Lung (tissue), 17 donors: ENCODE measurements at places on chromosomes 2 and 18. TPM values are rescaled to one million over a fixed set of nuclear protein-coding genes. Genes with fewer than 3 reads are reported as not detected.
A peak's percentile ranks its signal among the peaks of the same experiment; 100 is the strongest.

NEDD4L gene
- total RNA-seq = 308 TPM

DNA sequence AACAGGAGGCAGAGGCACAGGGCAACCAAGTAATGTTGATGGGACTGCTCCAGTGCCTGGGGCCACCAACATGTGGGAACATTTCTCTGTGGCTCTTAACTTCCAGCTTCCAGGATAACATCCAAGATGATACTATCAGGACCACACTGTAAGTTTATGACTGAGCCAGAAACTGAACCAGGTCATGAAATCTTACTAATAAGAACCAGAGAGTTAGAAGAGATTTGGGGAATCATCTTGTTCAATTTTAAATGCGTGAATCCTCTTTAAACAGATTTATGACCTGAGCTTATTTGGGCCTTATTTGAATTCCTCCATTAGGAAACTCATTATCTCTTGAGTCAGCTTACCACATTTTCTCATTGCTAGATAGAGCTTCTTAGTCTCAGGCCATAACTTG lies 45.0 kb downstream of the MAP2 start:
- no peak overlapping the region for H3K4me3 ChIP-seq
- DNase-seq = no peak
- no peaks in the 10 kb centered on the region for H3K36me3 ChIP-seq
- no peaks in the 10 kb centered on the region for H3K4me1 ChIP-seq
- H3K27ac ChIP-seq = no peak overlapping the region
- H3K27me3 ChIP-seq = no peaks in the 10 kb centered on the region

GRCh38 chr2:192197357-192197756 lies 2.6 kb upstream of the TMEFF2 start:
- no peak overlapping the region for H3K27ac ChIP-seq
- H3K27me3 ChIP-seq = peaks cover 55% of the 10 kb centered on the region
- no peak overlapping the region for H3K4me3 ChIP-seq
- peak; percentile 12 for DNase-seq

GRCh38 chr2:46666044-46666679 lies 186.8 kb downstream of the TMEM247 start:
- no peak overlapping the region for H3K4me3 ChIP-seq
- H3K36me3 ChIP-seq = no peaks in the 10 kb centered on the region
- H3K27ac ChIP-seq = no peak overlapping the region
- DNase-seq = peak; percentile 97
- H3K27me3 ChIP-seq = no peaks in the 10 kb centered on the region

HOXD12 gene
- total RNA-seq = not detected

GRCh38 chr2:16973586-16974286 lies 308.1 kb upstream of the CYRIA start:
- no peaks in the 10 kb centered on the region for H3K36me3 ChIP-seq
- no peak overlapping the region for H3K4me3 ChIP-seq
- peak; percentile 31 for DNase-seq
- H3K4me1 ChIP-seq = no peaks in the 10 kb centered on the region
- no peaks in the 10 kb centered on the region for H3K27me3 ChIP-seq
